GM04503 (cell line): ENCODE measurements at places on chromosomes 2 and 18.

DNA sequence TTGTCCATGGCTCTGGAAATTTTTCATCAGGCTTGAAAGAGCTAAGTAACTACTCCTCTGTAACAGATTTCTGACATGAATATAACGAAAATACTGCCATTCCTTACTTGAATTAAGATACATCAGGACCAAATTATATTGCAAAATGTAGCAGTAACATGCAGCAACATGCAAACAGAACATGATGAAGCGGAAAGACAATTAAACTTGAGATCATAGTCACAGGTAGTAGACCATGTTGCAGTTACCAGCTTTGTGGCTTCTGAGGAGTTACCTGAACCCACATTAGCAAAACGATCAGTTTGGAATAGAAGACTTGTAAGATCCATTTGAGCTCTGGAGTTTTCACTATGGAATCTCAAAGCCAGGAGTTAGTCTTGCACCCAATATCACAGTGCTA lies 76.2 kb downstream of the MREG start:
- no peak for DNase-seq

- DNase-seq: no peak
Measured at GRCh38 chr18:36398419-36398818, 100.9 kb downstream of the FHOD3 start.

DNA sequence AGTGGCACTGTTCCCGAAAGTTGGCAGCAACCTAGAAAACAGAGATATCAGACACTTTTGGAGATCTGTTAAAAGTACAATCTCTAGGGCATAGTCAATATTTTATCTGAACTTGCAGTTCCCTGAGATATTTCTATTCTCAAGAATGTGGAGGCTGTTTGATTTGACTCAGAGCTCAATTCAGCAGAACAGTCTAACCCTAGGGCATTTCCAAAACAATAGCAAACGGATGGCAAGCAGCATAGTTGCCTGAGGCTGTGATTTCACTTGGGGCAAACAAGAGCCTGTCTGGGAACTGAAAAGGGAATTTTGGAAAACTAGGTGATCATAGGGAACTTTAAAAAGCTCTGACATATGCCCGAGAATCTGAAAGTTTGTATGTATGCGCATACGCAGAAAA lies 772.8 kb upstream of the LRRTM1 start:
- no peak for DNase-seq

DNA sequence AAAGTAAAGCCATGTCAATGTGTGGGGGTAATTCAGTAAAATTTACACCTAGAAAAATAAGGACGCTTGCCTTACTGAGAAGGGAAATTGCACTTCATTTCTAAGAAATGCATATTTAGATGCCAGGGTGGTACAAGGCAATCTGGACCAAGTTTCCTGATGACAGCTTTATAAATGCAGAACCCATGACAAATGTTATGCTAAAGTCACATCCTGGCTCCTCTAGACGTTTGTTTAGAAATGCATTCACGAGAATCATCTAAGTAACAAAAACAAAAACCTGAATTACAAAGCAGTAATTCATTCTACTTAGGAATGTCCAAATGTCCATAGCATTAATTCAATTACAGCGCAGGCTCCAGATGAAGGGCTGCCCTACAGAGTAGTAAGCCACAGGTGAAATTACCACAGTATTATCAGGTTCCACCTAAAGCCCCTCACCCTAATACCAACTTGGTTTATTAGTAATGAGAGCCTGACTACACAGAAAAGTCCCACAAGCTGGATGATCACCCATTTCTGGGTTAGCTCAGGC lies 49.8 kb downstream of the REV1 start:
- no peak for DNase-seq

DNA sequence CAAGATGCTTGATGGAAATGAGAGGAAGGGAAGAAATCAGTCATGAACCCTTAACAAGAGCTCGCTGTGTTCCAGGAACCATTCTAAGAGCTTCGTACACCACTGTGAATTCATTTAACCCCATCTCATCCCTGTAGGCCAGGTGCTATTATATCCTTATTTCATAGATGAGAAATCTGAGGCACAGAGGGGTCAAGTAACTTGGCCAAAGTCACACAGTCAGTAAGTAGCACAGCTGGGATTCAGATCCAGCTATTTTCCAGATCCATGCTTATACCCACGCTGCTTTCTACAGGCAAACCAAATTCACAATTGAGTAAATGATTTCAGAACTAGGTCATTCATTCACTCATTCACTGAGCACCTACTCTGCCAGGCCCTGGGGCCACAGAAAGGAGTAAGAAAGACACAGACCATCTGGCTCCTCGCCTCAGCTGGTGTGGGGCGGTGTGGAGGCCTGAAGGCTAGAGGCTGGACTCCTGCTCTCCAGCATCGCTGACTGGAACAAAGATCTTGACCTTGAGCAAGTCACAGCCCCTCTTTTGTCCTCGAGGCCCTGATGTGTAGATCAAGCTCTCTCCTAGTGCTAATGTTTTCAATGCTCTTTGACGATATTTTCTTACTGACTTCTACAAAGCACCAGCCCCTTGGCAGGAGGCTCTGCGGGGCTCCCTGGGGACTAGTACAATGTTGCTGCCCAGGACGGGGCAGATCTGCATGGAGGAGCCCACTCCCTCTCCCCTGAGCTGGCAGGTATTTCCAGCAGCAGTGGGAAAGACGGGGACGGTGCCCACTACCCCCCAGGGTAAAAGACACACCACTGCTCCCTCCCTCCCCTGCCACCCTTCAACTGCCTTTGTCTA lies 26.5 kb downstream of the STEAP3 start:
- no peak for DNase-seq

DNA sequence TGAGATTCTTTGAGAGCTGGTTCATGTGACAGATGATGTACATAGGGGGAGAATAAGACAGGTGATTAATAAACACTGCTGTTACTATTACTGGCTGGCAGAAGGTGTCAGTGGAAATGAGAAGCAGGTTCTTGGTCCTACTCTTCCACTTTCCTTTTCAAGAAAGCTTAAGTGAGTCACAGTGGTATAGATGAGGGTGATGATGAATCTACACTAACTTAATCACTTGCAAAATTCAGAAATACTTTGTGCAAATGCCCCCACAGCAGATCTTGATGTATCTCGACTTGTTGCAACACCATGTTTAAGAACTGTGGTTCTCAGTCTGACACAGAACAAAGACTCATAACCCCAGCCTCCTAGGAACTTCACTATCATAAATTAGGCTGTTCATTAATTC lies 35.9 kb upstream of the MGAT5 start:
- DNase-seq: no peak

GRCh38 chr2:107633580-107634147 lies 193.0 kb upstream of the RGPD4 start:
- peak; percentile 0 for DNase-seq

DNA sequence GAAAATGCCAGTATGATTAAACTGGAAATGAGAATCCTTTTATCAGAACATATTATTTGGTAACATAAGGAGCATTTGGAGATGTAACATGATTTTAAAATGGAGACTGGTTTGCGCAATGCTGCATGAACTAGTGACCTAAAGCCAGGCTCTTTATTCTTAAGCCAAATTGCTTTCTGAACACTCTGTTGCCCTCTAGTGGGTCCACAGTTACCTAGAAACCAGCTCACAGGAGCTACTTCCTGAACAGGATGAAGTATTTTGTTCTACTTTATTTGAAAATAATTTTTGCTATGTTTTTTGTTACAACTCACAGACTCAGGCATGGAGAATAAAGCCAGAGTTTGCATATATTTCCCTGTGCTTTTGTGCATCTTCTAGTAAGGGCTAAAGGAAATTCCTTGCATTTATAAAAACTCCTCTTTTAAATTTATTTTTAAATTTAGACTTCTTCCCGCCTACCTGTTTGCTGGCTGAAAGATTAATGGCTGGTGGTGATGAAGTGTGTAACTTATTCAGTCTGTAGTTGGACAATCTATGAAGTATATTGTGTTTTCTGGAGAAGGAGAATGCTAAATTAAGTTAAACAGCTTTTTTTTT lies 146.7 kb downstream of the PARD3B start:
- DNase-seq: peak; percentile 50

- DNase-seq: no peak
Measured at GRCh38 chr2:148948868-148949267, 73.8 kb downstream of the KIF5C start.
